ENCODE measurements at places on chromosomes 1 and 21.

DNA sequence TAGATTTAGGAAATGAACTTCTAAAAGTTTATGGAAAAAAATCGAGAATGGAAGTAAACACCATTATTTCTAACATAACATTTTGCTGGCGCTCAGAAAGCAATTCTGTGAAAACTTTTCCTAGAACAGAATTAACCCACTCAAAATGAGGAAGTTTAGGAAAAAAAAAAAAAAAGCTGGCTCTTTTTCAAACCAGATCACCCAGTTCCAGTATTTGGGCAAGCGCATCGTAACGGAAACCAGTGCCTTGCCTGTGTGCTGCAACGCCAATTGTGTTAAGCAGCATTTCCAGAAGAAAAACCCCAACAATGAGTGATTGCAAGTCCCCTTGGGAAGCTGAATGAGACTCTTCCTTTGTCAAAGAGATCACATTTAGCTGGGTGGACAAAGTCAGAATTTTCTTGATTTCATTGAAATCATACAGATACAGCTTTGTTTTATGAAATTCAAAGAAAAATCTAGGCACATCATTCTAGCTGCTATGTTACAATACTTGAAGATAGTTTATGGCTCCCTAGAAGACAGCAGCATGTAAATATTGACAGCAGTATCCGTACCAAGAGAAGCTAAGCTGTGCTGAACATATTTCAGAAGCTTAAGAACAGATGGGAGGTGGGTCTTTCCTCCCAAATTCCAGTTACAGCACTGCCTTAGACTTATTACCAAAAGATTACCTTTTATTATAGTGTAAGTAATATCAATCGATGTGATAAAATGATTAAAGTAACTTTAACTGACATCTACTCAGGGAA is 113.4 kb downstream of the ERG start:
- DNase-seq, result no peak

DNA sequence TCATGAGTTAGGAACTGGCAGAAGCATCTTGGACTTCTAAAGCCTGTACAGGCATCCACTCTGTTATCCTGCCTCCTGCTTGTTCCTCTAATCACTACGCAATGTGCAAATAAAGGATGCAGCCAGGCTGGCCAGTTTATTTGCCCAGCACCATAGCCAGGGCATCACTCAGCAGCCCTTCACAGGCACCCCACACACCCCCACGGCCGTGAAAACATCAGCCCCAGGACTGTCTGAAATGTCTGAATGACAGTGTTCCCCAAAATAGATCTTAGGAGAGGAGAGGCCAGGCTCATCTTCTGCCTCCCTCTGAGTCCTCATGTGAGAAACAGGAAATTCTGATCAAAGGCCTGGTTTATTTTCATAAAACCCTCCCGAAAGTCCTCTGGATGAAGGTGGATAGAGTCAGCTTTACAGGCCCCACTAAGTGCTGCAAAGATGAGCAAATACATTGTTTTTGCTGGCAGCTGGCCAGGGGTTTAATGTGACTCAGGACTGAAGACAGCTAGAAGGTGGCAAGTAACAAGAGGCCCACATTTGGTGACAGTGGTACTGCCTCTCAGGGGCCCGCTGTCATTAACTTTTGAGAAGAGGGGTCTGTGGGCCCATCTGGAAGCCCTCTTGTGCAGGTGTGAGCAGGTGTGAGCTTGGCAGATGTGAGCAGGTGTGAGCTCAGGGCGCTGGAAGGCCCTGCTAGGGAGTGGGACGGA is 32.9 kb downstream of the GRHL3 start:
- DNase-seq, result no peak

GRCh38 chr21:37270576-37271365 is 3.6 kb upstream of the VPS26C start:
- no peak for DNase-seq

DNA sequence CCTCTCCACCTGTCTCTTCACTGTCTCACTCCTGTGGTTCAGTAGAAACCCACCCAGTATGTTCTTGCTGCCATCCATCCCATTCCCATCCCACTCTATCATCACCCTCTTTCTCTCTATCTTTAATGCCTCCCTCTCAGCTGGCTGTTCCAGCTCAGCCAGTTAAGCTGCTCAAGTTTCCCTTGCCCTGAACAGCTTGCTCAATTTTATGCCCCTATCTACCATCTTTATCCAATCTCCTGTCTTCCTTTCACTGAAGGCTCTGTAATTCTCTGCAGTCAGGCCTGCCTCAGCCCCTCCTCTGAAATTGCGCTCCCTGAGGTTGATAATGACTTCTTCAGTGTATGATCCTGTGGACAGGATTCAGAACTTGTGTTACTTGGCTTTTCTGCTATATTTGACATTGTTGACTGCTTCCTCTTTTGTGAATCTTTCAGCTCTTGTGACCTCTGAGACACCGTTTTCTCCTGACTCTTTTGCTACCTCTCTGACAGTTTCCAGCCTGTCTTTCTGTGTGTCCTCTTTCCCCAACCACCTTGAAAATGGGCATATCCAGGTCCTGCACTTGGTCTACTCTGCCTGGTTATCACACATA is 13.9 kb upstream of the BCAR3 start:
- no peak for DNase-seq

DNA sequence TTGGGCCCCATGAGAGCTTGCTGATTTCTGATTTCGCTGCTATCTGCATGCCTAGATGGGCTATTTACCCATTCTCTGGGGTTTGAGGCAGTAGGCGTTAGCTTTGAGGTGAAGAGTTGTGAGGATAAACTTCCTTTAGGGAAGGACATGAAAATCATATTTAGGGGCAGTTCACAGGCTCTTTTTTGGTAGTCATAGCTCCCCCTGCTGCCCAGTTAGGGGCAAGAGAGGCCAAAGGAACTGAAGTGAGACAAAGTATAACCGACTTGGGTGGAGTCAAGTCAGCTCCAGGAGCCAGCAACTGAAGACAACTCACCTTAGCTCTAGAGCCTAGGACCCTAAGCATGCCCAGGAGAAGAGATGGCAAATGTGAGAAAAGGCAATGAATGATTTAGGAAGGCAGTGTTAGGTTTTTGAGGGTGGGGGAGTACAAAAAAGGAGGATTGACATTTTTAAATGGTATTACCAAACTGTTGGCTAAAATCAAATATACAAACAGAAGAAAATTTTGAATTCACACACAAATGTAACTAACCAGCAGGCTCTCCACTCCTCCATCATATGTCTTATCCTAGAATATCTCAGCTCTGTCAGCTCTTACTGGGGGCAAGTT is 625.2 kb downstream of the LMO4 start:
- DNase-seq, result peak; percentile 41

GRCh38 chr1:206106328-206107167 is 10.6 kb downstream of the AVPR1B start:
- peak; percentile 60 for DNase-seq

- peak; percentile 60 for DNase-seq
Observed at GRCh38 chr1:236795757-236796667, 920 bp downstream of the MTR start.

DNA sequence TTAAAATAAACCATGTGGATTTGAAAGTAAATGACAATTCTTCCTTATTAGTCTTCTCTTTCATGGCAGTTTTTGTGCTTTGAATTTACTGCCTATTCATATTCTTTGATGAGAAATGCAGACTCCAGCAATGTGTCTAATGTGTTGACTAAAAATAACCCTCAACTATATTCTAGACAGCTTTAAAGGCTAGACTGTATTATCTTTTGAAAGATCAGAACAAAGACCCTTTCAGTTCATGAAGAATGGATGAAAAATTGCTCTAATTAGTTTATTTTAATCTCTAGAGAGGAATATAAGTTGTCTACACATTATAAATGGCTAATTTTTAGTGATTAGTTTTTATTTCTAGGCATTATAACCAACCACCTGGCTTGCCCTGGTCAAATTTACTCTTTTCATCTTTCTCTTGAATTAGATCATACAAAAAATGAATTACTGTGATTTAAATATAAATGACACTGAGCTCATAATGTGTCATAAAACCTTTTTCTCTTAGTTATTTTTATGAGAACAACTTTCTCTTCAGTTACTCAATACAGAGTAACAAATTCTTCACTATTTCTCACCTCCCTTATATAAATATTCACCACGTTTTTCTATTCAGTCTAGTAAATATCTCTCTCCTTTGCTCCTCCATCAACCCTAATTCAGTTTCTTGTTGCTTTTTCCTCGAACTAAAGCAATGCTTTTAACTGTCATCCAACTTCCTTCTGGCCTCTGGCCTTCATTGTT is 428.5 kb upstream of the TMPRSS15 start:
- DNase-seq, result no peak

DNA sequence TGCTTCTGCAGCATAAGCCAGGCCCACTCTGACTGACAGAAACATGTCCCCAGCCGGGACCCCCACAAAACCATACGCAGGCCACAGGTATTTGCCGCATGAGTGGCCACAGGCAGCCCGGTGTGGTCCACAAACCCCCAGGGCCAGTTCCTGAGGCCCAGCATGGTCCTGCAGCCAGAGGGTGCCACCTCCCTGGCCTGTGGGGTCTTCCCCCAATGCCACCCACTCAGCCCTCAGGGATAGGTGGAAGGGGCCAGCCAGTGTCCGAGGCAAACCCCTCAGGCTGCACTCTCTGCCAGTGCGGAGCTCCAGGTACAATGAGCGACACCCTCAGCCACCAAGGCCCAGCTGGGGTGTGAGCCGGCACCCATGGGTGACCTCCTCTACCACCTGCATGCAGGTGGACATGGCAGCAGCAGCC is 43.5 kb downstream of the UBE2G2 start:
- no peak for DNase-seq

DNA sequence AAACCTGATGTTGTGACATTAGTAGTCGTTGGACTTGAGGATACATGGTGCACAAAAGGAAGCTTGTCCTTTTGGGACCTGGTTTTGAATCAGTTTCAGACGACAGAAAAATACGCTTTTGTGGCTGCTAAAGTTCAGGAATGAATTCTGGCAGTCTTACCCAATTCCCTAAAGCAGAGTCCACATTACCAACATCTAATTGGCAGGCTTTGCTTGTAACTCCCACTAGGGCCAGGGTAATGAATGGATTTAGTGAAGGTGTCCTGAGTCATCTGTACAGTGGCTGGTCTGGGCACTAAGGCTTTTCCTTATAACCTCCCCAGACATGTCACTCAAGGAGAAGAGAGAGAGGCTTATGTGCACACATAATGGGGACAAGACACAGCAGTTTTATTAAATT is 66.2 kb upstream of the RNPC3 start:
- DNase-seq, result no peak

DNA sequence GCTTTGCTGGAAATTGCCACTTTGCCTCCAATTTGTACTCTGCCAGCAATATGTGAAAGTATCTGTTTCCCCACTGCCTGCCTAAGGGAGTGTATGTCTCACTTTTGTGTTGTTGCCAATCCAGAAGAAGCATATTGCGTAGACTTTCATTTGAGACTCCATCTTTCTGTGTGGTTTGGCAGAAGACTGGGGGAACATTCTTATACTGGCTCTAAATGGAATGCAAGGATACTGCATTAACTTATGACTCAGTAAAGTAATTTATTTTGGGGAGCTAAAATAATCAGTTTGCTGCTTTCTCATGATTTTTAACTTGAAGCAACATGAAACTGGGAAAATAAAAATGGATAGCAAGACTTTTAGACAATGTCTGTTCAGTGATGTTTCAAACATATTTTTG is 107.7 kb upstream of the TMPRSS2 start:
- no peak for DNase-seq

DNA sequence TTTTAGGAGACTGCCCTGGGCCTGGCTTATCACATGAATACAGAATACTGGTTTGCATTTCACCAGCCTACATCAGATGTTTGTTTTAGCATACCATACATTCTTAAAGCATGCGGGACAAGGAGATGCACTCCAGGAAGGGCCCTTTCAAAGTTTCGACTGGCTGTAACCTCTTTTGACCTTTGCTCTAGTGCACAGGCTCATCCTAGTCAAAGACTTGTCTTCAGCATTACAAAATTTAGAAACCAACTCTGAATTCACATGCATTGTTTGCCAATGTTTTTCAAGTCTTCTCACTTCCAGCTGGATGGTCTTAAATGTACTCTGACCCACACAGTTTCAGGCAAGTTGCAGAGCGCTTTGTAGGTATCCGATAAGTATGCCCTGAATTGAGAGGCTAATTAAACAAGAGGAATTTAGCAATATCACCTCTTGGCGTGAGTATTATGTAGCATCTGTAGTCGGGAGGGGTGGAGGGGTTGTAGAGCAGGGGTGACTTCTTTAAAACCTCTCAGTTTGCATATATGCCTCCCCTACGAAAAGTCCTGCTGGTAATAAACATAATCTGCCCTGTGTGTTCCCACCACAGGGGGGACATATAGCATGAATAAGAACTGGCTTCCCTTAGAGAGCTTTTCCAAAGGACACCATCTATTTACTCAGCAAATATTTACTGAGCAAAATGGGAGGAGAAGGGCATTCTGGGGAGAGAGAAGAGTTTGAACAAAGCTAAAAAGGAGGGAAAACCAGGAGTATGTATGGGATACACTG is 24.4 kb upstream of the AHCYL1 start:
- DNase-seq, result no peak

DNA sequence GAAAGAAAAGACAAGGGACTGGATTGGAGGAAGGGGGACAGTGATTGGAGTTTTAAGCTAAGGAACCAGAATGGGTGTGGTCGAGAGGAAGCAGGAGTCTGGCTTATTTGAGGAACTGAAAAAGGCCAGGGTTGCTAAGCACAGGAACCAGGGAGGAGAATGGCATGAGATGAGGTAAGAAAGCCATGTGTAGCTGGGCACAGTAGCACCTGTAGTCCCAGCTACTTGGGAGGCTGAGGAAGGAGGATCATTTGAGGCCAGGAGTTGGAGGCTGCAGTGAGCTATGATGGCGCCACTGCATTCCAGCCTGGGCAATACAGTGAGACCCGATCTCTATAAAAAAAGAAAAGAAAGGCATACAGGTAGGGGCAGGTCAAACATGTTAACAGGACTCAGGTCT is 8.1 kb upstream of the KHDRBS1 start:
- no peak for DNase-seq

- no peak for DNase-seq
Observed at GRCh38 chr1:84379917-84380180, 18.4 kb upstream of the DNASE2B start.

GRCh38 chr1:87170157-87170556 is 158.5 kb upstream of the LMO4 start:
- no peak for DNase-seq

DNA sequence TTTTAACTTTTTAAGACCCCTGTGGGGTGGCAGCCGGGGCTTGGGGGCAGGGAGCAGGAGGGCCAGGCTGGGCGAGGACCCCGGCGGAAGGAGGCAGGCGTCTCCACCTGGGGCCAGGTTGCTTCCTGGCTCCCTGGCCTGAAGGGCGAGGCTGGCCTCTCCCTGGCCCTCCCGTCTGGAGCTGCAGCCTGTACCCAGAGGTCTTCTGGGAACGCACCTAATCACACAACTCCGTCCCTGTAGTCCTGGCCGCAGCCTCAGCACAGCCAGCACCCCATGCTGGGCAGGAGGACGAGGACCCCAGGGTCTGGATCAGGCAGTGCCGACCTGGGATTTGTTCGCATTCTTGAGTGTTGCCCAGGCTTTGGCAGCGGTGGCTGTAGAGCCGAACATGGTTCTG is 14.1 kb upstream of the TTC34 start:
- DNase-seq, result no peak

- no peak for DNase-seq
Observed at GRCh38 chr1:35406103-35406502, 137.6 kb downstream of the ZMYM4 start.
